Smooth muscle cell of bladder (primary cell): ENCODE measurements at places on chromosomes 6 and 20. TPM values are rescaled to one million over a fixed set of nuclear protein-coding genes. Genes with fewer than 3 reads are reported as not detected.

The TNNC2 gene
- 1.00 and 1.1 TPM in 2 replicates for total RNA-seq

The TREM1 gene
- total RNA-seq, result 2.7 and 3.4 TPM in 2 replicates

The MATN4 gene
- not detected in 2 replicates for total RNA-seq

The KIAA1586 gene
- total RNA-seq, result 15.1 and 17.2 TPM in 2 replicates

The BHLHE23 gene
- not detected in 2 replicates for total RNA-seq

The CPNE5 gene
- total RNA-seq, result 0.55 TPM in 1 of 2 replicates, not detected in the other

The SLC22A7 gene
- total RNA-seq, result not detected in 2 replicates

The ORC3 gene
- 18.7 and 21.3 TPM in 2 replicates for total RNA-seq

The GHRH gene
- total RNA-seq, result not detected in 2 replicates

The SUMO4 gene
- total RNA-seq, result 1.1 and 1.3 TPM in 2 replicates

The COL9A1 gene
- total RNA-seq, result not detected in 2 replicates

The FAM162B gene
- 1.4 and 1.8 TPM in 2 replicates for total RNA-seq
